Stimulated activated CD4-positive, alpha-beta T cell treated with anti-CD3 and anti-CD28 coated beads, Interleukin-12 subunit alpha, Interleukin-12 subunit beta, amount 100 ng/mL, for 24 hours (primary cell): ENCODE measurements at places on chromosomes 16 and 17.

DNA sequence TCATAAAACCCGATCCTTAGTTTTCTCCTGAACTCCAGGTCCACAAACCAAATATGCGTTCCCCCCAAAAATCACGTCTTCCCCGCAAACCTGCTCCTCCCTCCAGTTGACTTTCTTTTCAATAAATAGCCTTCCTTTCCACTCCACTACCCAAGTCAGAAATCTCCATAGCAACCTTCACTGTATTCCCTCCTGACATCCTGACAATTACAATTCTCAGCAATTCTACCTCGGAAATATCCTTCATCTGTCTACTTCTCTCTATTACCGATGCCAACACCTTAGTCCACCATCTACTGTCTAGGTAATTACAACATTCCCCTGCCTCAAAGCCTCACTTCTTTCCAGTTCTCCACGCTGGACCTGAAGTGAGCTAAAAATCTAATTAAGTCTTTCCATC lies 50.7 kb downstream of the SMURF2 start:
- no peak for DNase-seq

GRCh38 chr16:49781401-49781800 lies 74.5 kb downstream of the ZNF423 start:
- DNase-seq = no peak

- no peak for DNase-seq
These were observed 98.4 kb upstream of the GSE1 start for GRCh38 chr16:85514598-85515318.

- no peak for DNase-seq
These were observed 131.7 kb downstream of the SHISA6 start for GRCh38 chr17:11372692-11373091.

DNA sequence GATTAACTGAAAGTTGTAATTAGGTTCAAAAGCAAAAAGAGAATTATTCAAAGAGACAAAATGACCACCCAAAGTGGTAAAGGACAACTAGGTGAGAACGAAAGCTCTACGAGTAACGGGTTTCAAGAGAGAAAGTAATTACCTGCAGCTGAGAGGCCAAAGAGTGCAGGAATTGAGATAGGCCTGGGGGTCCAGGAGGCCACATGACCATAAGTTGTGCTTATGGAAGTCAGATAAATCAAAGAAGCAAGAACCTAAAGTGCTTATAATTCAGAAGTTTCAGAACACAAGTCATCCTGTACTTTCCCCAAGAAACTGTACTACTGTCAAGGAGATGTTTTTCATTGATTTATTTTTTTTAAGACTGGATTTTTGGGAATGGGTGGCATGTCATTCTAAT lies 91.1 kb downstream of the TANGO6 start:
- no peak for DNase-seq
